ENCODE measurements at places on chromosomes 11 and 22. TPM values are rescaled to one million over a fixed set of nuclear protein-coding genes. Genes with fewer than 3 reads are reported as not detected.

- no peaks in the 10 kb centered on the region for H3K4me1 ChIP-seq
- H3K4me3 ChIP-seq = no peak overlapping the region
- H3K27me3 ChIP-seq = no peaks in the 10 kb centered on the region
- peak; percentile 39 for DNase-seq
- no peaks in the 10 kb centered on the region for H3K36me3 ChIP-seq
Observed at GRCh38 chr11:6911948-6912347, 8.9 kb upstream of the OR2D3 start.

GRCh38 chr22:45872659-45873263 is 104.2 kb downstream of the WNT7B start:
- no peak for DNase-seq
- no peaks in the 10 kb centered on the region for H3K36me3 ChIP-seq
- no peak overlapping the region for H3K4me3 ChIP-seq
- no peaks in the 10 kb centered on the region for H3K27me3 ChIP-seq
- H3K27ac ChIP-seq = no peak overlapping the region

DNA sequence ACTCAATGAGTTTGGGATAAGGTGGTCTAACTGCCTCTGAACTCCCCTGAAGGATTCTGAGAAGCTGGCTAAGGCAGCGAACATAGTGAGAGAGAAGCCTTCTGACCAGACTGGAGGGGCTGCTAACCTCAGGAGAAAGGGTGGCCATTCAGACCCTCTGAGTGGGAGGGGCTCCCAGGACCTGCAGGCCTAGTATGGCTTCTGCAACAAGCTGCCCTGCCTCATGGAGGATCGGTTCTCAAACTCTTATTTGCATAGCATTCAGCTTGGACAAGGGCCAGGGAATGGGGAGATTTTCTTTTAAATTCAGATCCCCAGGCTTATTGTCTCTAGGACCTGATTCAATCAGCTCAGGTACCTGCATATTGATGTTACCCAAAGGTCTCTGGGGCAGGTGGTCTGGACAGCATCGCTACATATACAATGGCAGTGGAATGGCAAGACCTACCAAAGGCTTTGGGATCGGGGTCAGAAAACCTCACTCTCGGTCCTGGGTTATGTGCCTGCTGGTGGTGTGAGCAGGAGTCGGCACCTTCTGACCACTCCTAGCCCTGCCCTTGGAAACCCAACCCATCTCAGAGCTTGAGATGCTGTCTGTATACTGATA is 599.1 kb downstream of the BRD1 start:
- H3K36me3 ChIP-seq = no peaks in the 10 kb centered on the region
- no peak for DNase-seq
- no peaks in the 10 kb centered on the region for H3K4me1 ChIP-seq
- H3K27me3 ChIP-seq = no peaks in the 10 kb centered on the region
- H3K4me3 ChIP-seq = no peak overlapping the region
- H3K27ac ChIP-seq = no peak overlapping the region

The TSSK2 gene
- total RNA-seq = 0.17 TPM

DNA sequence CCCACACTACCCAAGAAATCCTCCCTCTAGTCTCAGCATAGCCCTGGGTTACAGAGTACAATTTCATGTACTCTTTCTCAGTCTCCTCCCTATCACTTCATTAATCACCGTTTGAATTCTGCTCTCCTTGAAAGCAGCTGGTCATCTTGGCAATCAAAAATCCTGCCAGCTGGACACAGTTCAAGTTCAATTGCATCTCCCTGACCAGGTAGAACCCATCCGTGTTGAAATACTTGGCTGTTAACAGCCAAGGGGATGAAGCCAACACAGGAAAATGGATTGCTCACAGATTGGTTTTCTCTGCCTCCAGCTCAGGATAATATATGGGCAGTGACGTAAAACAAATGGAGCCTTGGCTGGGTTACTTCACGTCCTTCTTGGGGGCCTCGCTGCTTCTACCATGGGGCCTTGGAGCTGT is 55.1 kb upstream of the GRK3 start:
- H3K4me1 ChIP-seq = no peaks in the 10 kb centered on the region
- DNase-seq = no peak
- no peaks in the 10 kb centered on the region for H3K27me3 ChIP-seq
- H3K36me3 ChIP-seq = no peaks in the 10 kb centered on the region
- H3K4me3 ChIP-seq = no peak overlapping the region

GRCh38 chr11:116513278-116513823 is 259.4 kb downstream of the BUD13 start:
- H3K27me3 ChIP-seq = peaks cover 31% of the 10 kb centered on the region
- H3K36me3 ChIP-seq = no peaks in the 10 kb centered on the region
- H3K4me1 ChIP-seq = no peaks in the 10 kb centered on the region
- H3K27ac ChIP-seq = no peak overlapping the region
- DNase-seq = no peak

The ANO9 gene
- total RNA-seq = 22.5 TPM

The BLID gene
- total RNA-seq = 5.4 TPM

GRCh38 chr11:121110871-121111724 is 10.1 kb downstream of the TECTA start:
- H3K36me3 ChIP-seq = no peaks in the 10 kb centered on the region
- DNase-seq = no peak
- H3K27me3 ChIP-seq = peaks cover 43% of the 10 kb centered on the region
- no peak overlapping the region for H3K4me3 ChIP-seq
- no peaks in the 10 kb centered on the region for H3K4me1 ChIP-seq
- no peak overlapping the region for H3K27ac ChIP-seq

The CBX6 gene
- total RNA-seq = 37.5 TPM

GRCh38 chr11:57370251-57370650 is 10.7 kb downstream of the PRG3 start:
- H3K27ac ChIP-seq = no peak overlapping the region
- H3K4me3 ChIP-seq = no peak overlapping the region
- peaks cover 7% of the 10 kb centered on the region for H3K4me1 ChIP-seq
- no peaks in the 10 kb centered on the region for H3K36me3 ChIP-seq
- H3K27me3 ChIP-seq = 0 out of 2 replicates have a peak, but pooled peaks cover 4% of the 10 kb centered on the region

DNA sequence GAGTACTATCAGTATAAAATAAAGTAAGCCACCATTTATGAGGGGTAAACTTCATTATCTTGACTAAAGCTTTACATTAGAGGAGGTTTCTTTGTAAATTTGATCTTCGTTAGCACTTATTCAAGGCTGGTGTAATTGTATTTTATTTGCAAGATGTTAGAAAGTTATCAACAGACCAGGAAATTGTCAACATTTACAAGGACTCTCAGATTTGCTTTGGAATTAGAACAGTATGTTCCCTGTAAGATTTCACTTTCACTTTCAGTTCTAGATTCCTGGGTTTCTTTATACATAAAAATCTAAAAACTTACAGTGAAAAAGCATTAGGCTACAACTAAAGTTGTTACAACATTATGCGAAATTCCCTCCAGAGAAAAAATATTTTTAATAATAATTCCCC is 4.6 kb upstream of the BIRC3 start:
- H3K27ac ChIP-seq = peak overlapping the region; percentile 56
- H3K4me3 ChIP-seq = peak overlapping the region; percentile 70
- no peaks in the 10 kb centered on the region for H3K36me3 ChIP-seq
- H3K4me1 ChIP-seq = peaks cover 31% of the 10 kb centered on the region
- H3K27me3 ChIP-seq = no peaks in the 10 kb centered on the region
- peak; percentile 50 for DNase-seq

- peaks cover 11% of the 10 kb centered on the region for H3K36me3 ChIP-seq
- no peak overlapping the region for H3K27ac ChIP-seq
- no peaks in the 10 kb centered on the region for H3K27me3 ChIP-seq
- no peak for DNase-seq
- no peaks in the 10 kb centered on the region for H3K4me1 ChIP-seq
Observed at GRCh38 chr22:19368876-19369275, 62.7 kb downstream of the HIRA start.

The C11orf16 gene
- total RNA-seq = not detected

The GLB1L2 gene
- total RNA-seq = 0.62 TPM

The OR10A2 gene
- not detected for total RNA-seq

- DNase-seq = no peak
- no peaks in the 10 kb centered on the region for H3K4me1 ChIP-seq
- H3K36me3 ChIP-seq = no peaks in the 10 kb centered on the region
- no peak overlapping the region for H3K27ac ChIP-seq
- no peak overlapping the region for H3K4me3 ChIP-seq
Observed at GRCh38 chr11:15547685-15548084, 433.0 kb downstream of the INSC start.

- peaks cover 24% of the 10 kb centered on the region for H3K4me1 ChIP-seq
- H3K36me3 ChIP-seq = peaks cover under 1% of the 10 kb centered on the region
- peak; percentile 41 for DNase-seq
- H3K27ac ChIP-seq = no peak overlapping the region
- H3K4me3 ChIP-seq = peak overlapping the region; percentile 4
Observed at GRCh38 chr11:8913961-8914660, 3.1 kb downstream of the AKIP1 start.

The BEST1 gene
- total RNA-seq = not detected

The ME3 gene
- 80.8 TPM for total RNA-seq

The SHANK3 gene
- 6.8 TPM for total RNA-seq

- H3K4me3 ChIP-seq = peak overlapping the region; percentile 92
- no peak for DNase-seq
- no peak overlapping the region for H3K27ac ChIP-seq
- H3K36me3 ChIP-seq = peaks cover 6% of the 10 kb centered on the region
- peaks cover 24% of the 10 kb centered on the region for H3K4me1 ChIP-seq
- no peaks in the 10 kb centered on the region for H3K27me3 ChIP-seq
Observed at GRCh38 chr22:21003782-21004181, 1.9 kb upstream of the THAP7 start.

GRCh38 chr11:110287537-110287936 is 8.9 kb downstream of the RDX start:
- H3K36me3 ChIP-seq = no peaks in the 10 kb centered on the region
- no peak overlapping the region for H3K27ac ChIP-seq
- no peaks in the 10 kb centered on the region for H3K4me1 ChIP-seq
- H3K27me3 ChIP-seq = no peaks in the 10 kb centered on the region
- no peak for DNase-seq
- no peak overlapping the region for H3K4me3 ChIP-seq

The NRXN2 gene
- not detected for total RNA-seq

GRCh38 chr22:49102367-49102766 is 725.3 kb downstream of the BRD1 start:
- no peaks in the 10 kb centered on the region for H3K27me3 ChIP-seq
- DNase-seq = no peak
- H3K27ac ChIP-seq = no peak overlapping the region
- H3K36me3 ChIP-seq = no peaks in the 10 kb centered on the region
- H3K4me3 ChIP-seq = no peak overlapping the region
- no peaks in the 10 kb centered on the region for H3K4me1 ChIP-seq

DNA sequence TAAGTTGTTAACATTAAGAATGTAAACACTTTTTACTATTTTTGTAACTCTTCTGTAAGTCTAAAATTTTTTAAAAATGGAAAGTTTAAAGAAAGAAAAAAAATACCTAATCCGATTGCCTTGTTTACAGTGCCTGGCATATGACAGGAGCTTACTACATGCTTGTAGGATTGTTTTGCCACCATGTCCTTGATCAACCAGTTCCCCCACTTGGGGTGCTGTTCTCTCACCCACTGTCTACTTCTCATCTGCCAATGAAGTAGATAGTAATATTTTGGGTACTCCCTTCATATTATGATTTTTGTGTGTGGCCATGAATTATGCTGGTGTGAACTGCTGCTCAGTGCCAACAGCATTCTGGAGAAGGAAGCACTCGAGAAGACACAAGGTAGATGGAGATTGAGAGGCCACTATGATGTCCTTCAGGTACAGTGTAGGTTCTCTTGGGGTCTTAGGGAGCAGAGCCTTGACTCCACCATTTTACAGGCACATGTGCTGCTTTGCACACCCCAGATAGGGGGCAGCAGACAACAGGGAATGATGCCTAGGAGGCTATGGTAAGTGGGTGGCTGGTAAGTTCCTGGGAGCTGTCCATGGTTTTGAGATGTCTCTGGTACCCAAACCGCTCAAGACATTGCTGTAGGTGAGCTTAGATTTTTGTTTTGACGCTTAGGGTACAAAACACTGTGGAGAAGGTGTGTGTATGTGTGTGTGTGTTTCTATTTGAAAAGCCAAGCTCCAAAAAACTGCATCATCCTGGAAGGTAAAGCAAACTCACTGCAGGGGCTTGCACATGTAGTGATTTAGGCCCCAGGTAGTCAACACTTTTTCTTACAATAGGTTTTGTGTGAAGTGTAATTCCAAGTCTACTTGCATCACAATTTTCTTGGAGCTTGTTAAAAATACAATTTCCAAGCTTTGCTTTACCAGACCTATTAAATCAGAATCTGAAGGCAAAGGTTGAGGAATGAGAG is 494.5 kb upstream of the LARGE1 start:
- no peaks in the 10 kb centered on the region for H3K4me1 ChIP-seq
- H3K27me3 ChIP-seq = no peaks in the 10 kb centered on the region
- no peak overlapping the region for H3K27ac ChIP-seq
- no peak overlapping the region for H3K4me3 ChIP-seq

The PMM1 gene
- 18.6 TPM for total RNA-seq

The FGF19 gene
- not detected for total RNA-seq

- H3K4me1 ChIP-seq = peaks cover 34% of the 10 kb centered on the region
- peaks cover 13% of the 10 kb centered on the region for H3K36me3 ChIP-seq
- H3K27me3 ChIP-seq = no peaks in the 10 kb centered on the region
- peak overlapping the region; percentile 97 for H3K27ac ChIP-seq
- H3K4me3 ChIP-seq = no peak overlapping the region
Observed at GRCh38 chr11:116851626-116852025, 14.2 kb upstream of the APOA1 start.

The SCO2 gene
- total RNA-seq = 5.7 TPM

DNA sequence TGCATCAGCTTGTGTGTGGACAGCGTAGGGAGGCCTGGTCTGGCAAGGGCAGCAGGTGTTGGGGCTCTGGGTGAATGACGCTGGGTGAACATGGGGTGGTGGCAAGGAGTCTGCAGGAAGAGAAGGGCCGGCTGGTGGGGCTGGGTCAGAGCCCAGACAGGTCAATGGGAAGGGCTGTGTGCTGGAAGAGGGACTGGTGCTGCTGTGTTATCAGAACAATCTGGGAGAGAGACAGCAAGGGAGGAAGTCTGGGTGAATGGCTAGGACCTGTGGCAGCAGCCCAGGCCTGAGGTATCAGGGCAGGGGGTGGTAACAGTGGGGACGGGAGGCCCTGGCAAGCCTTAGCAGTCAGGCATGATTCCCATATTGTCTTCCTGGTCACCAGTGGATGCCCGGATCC is 206.7 kb downstream of the SNX19 start:
- no peaks in the 10 kb centered on the region for H3K27me3 ChIP-seq
- no peak overlapping the region for H3K4me3 ChIP-seq
- H3K27ac ChIP-seq = no peak overlapping the region
- H3K4me1 ChIP-seq = no peaks in the 10 kb centered on the region

GRCh38 chr22:46070215-46070802 is 80.0 kb upstream of the PPARA start:
- peak; percentile 45 for DNase-seq
- no peaks in the 10 kb centered on the region for H3K27me3 ChIP-seq
- peaks cover 33% of the 10 kb centered on the region for H3K4me1 ChIP-seq
- peak overlapping the region; percentile 99 for H3K27ac ChIP-seq
- H3K4me3 ChIP-seq = peak overlapping the region; percentile 66

The P2RY2 gene
- 72.9 TPM for total RNA-seq

The IRAG1 gene
- total RNA-seq = 0.29 TPM

DNA sequence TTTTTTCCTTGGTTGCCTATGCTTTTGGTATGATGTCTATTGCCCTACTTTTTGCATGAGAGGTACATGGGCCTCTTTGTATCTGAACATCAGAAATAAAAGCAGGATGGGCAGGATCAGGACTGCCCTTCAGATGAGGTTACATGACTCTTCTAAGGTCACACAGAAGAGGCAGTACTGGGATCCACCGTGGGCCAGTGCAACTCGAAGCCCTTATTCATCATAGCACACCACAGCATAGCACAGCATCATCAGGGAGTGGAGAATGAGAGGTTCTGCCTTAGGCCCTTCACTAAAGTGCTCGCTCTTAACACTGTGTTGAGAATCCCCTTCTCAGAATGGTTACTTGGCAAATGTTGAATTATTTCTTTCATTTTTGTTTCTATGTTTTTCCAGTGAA is 88.3 kb downstream of the C22orf31 start:
- no peak for DNase-seq
- no peaks in the 10 kb centered on the region for H3K36me3 ChIP-seq
- no peaks in the 10 kb centered on the region for H3K27me3 ChIP-seq
- H3K4me3 ChIP-seq = no peak overlapping the region
- H3K4me1 ChIP-seq = peaks cover 19% of the 10 kb centered on the region

The TRAPPC4 gene
- 129 TPM for total RNA-seq

Measured in PC-3 (cell line).